ENCODE measurements at places on chromosomes 3 and 15. TPM values are rescaled to one million over a fixed set of nuclear protein-coding genes. Genes with fewer than 3 reads are reported as not detected.

- H3K27me3 ChIP-seq: no peaks in the 10 kb centered on the region
- no peak overlapping the region for H3K27ac ChIP-seq
- H3K36me3 ChIP-seq: peaks cover 4% of the 10 kb centered on the region
- DNase-seq: no peak
- H3K4me3 ChIP-seq: no peak overlapping the region
Measured at GRCh38 chr3:100030346-100030745, 84.0 kb downstream of the FILIP1L start.

- peaks cover 35% of the 10 kb centered on the region for H3K4me1 ChIP-seq
- no peak for DNase-seq
- peaks cover 3% of the 10 kb centered on the region for H3K36me3 ChIP-seq
- H3K4me3 ChIP-seq: no peak overlapping the region
- H3K27me3 ChIP-seq: no peaks in the 10 kb centered on the region
Measured at GRCh38 chr3:114745322-114746240, 401.5 kb downstream of the ZBTB20 start.

- H3K27me3 ChIP-seq: peaks cover 30% of the 10 kb centered on the region
- peak; percentile 74 for DNase-seq
- no peaks in the 10 kb centered on the region for H3K36me3 ChIP-seq
- no peak overlapping the region for H3K4me3 ChIP-seq
- peaks cover 4% of the 10 kb centered on the region for H3K4me1 ChIP-seq
Measured at GRCh38 chr3:127544192-127544802, 46.2 kb downstream of the TPRA1 start.

DNA sequence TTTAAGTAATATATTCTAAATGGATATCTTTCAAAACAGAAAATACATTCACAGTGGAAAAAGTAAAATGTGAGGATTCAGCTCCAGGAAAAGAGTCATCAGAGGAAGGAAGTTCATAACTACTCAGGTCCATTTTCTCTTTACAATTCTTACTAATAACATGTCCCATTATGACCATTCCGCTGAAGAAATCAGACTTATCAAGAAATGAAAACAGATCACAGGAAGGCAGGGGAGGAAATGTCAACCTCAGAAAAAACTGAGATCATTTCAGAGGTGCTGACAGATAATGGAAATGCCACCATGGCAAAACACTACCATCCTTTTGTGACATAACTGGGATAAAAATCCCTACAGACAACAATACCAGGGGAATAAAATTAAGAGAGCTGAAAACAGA is 139.5 kb downstream of the MAGI1 start:
- H3K4me1 ChIP-seq: no peaks in the 10 kb centered on the region
- no peak overlapping the region for H3K27ac ChIP-seq
- DNase-seq: no peak
- no peak overlapping the region for H3K4me3 ChIP-seq
- no peaks in the 10 kb centered on the region for H3K36me3 ChIP-seq
- H3K27me3 ChIP-seq: no peaks in the 10 kb centered on the region

GRCh38 chr3:123733805-123734526 is 149.1 kb upstream of the HACD2 start:
- H3K27me3 ChIP-seq: peaks cover 33% of the 10 kb centered on the region
- H3K36me3 ChIP-seq: no peaks in the 10 kb centered on the region

DNA sequence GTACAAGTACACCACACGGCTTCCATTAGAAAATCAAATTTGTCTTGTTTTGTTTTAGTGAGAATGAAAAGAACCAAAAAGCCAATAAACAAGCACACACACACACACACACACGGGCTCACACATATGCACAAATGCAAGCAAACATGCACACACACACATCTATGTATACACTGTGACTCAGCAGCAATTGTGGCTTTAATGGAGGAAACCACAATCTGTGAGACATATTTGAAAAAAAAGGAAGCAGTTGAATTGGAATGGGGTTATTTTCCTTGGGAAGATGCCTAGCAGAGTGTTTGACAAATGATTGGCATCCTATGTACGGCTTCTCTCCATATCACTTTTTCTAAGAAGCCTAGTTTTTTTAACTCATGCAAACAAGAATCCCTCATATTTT is 201.1 kb upstream of the ARRDC4 start:
- H3K27ac ChIP-seq: no peak overlapping the region
- DNase-seq: no peak
- H3K4me1 ChIP-seq: no peaks in the 10 kb centered on the region

GRCh38 chr3:58332575-58333188 is at the start of gene PXK:
TSS of gene PXK (plus strand) at chr3:58332892. CDS start at chr3:58332989, 97 bp downstream.
- peak within 1 kb of the TSS; percentile 95 for H3K4me3 ChIP-seq
- H3K27ac ChIP-seq: peak within 1 kb of the TSS; percentile 95
- peak; percentile 84 for DNase-seq
- no peaks in the 10 kb centered on the region for H3K27me3 ChIP-seq
- peaks cover 17% of the 10 kb centered on the region for H3K36me3 ChIP-seq
- peaks cover 33% of the 10 kb centered on the region for H3K4me1 ChIP-seq

DNA sequence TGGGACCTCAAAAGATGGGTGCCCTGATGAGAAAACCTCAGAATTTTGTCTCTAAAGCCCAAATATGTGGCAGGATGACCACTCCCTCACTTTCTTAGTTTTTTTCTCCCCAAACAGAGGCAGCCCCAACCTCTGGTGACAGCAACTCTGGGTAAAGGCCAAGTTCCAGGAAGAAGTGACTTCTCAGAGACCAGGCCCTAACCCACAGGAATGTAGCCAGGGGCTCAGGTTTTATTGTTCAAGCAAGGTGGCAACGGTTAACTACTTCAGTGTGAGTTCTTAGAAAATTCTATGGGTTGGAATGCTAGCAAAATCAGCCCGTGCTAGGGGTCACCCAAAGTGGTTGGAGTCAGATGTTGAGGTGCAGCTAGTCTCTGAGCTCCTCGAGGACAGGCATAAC is 5.1 kb upstream of the DNAJA4 start:
- H3K4me3 ChIP-seq: no peak overlapping the region
- H3K4me1 ChIP-seq: peaks cover 5% of the 10 kb centered on the region
- DNase-seq: no peak
- no peaks in the 10 kb centered on the region for H3K27me3 ChIP-seq
- no peaks in the 10 kb centered on the region for H3K36me3 ChIP-seq
- no peak overlapping the region for H3K27ac ChIP-seq

- peaks cover 9% of the 10 kb centered on the region for H3K36me3 ChIP-seq
- H3K4me3 ChIP-seq: no peak overlapping the region
- no peak for DNase-seq
- H3K4me1 ChIP-seq: peaks cover 22% of the 10 kb centered on the region
- no peak overlapping the region for H3K27ac ChIP-seq
- no peaks in the 10 kb centered on the region for H3K27me3 ChIP-seq
Measured at GRCh38 chr3:142276781-142277180, 51.4 kb upstream of the GK5 start.

- H3K4me3 ChIP-seq: no peak overlapping the region
- H3K27me3 ChIP-seq: no peaks in the 10 kb centered on the region
- peaks cover 3% of the 10 kb centered on the region for H3K36me3 ChIP-seq
- DNase-seq: no peak
- H3K27ac ChIP-seq: no peak overlapping the region
Measured at GRCh38 chr3:43379343-43379742, 93.0 kb downstream of the SNRK start.

- H3K27me3 ChIP-seq: no peaks in the 10 kb centered on the region
- H3K36me3 ChIP-seq: peaks cover 1% of the 10 kb centered on the region
- peak overlapping the region; percentile 25 for H3K4me3 ChIP-seq
- no peak for DNase-seq
Measured at GRCh38 chr15:74403991-74404563, 29.7 kb downstream of the SEMA7A start.

DNA sequence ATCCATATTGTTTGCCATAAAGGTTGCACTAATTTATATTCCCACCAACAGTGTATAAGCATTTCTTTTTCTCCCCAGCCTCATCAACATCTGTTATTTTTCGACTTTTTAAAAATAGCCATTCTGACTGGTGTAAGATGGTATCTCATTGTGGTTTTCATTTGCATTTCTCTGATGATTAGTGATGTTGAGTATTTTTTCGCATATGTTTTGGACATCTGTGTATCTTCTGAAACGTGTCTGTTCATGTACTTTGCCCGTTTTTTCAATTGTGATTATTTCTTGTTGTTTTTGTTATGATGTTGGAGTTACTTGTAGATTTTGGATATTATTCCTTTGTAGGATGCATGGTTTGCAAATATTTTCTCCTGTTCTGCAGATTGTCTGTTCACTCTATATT is 46.5 kb downstream of the TP63 start:
- peaks cover 3% of the 10 kb centered on the region for H3K27me3 ChIP-seq
- no peaks in the 10 kb centered on the region for H3K4me1 ChIP-seq
- H3K36me3 ChIP-seq: no peaks in the 10 kb centered on the region
- no peak overlapping the region for H3K4me3 ChIP-seq
- no peak for DNase-seq

The TIGIT gene
- total RNA-seq: 367 TPM

The IL17RE gene
- 1.9 TPM for total RNA-seq

- DNase-seq: no peak
- H3K36me3 ChIP-seq: no peaks in the 10 kb centered on the region
- H3K27me3 ChIP-seq: peaks cover 21% of the 10 kb centered on the region
- no peak overlapping the region for H3K4me3 ChIP-seq
- no peaks in the 10 kb centered on the region for H3K4me1 ChIP-seq
Measured at GRCh38 chr15:48569591-48570302, 75.8 kb downstream of the FBN1 start.

The CCR8 gene
- total RNA-seq: 3.7 TPM

GRCh38 chr3:55818485-55818884 is 331.4 kb upstream of the WNT5A start:
- DNase-seq: no peak
- no peaks in the 10 kb centered on the region for H3K4me1 ChIP-seq
- no peaks in the 10 kb centered on the region for H3K36me3 ChIP-seq
- H3K27me3 ChIP-seq: no peaks in the 10 kb centered on the region
- no peak overlapping the region for H3K27ac ChIP-seq
- no peak overlapping the region for H3K4me3 ChIP-seq

DNA sequence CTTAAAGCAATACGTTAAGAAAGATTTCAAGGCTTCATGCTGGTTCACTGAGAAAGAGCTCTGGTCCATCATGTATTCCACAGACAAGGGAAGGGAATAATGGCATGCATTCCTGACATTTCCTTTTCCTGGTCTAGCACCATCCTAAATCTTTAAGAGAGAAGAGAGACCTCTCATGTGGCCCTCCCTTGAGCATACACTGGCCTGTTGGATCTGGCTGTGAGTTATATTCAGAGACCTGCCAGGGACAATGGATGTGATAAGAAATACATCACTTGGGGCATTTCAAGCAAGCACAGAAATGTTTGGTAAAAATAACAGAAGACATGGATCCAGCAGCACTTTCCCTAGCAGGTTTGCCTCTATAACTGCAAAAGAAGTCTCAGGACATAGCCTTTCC is 507.8 kb downstream of the NLGN1 start:
- no peaks in the 10 kb centered on the region for H3K4me1 ChIP-seq
- H3K4me3 ChIP-seq: no peak overlapping the region

DNA sequence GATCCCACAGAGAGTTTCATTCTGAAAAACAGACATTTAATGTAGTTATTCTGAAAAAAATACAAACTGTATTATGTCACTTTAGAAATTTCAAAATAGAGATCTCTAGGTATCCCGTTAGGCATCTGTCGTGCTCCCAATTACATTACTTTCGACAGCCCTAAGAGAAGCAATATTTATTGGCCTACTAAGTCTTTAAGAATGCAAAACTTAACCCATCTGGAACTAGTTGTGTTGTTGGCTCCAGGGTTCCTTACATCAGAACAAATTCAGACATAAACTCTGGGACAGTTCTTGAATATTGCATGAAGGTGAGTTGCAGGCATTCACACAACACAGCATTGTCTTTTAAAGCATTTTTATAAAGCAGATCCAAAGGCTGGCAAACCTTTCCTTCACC is 498.4 kb downstream of the FHIT start:
- H3K4me3 ChIP-seq: no peak overlapping the region
- no peaks in the 10 kb centered on the region for H3K4me1 ChIP-seq
- H3K36me3 ChIP-seq: peaks cover 2% of the 10 kb centered on the region
- DNase-seq: no peak

Measured in activated CD8-positive, alpha-beta memory T cell treated with anti-CD3 and anti-CD28 coated beads, Interleukin-2, amount 10 ng/mL, durations not matched to agents 7 days and 5 days (primary cell).